Ammon's horn (tissue), 1 donor: ENCODE measurements at places on chromosomes 5 and 9.
A peak's percentile ranks its signal among the peaks of the same experiment; 100 is the strongest.

- no peak for DNase-seq
These were observed 32.1 kb downstream of the RAPGEF1 start for GRCh38 chr9:131707733-131708157.

GRCh38 chr9:130975156-130975555 is 33.8 kb upstream of the LAMC3 start:
- DNase-seq = no peak

DNA sequence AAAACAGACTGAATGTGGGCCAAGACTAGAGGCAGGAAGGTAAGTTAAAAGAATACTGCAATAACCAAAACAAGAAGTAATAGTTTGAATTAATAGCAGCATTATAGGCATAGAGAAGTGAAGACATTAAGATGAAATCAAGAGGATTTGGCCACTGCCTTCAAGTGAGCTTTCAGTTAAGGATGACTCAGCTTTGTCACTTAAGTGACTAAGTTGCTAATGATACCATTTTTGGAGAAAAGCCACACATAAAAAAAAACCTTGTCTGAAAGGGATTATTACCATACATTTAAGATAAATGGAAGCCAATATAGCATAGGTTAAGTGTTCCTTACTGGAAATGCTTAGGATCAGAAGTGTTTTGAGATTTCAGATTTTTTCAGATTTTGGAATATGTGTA is 57.0 kb downstream of the ECPAS start:
- no peak for DNase-seq

GRCh38 chr5:145246961-145247744 is 588.0 kb downstream of the PRELID2 start:
- no peak for DNase-seq

GRCh38 chr5:132971483-132972435 is 8.3 kb upstream of the AFF4 start:
- no peak for DNase-seq

DNA sequence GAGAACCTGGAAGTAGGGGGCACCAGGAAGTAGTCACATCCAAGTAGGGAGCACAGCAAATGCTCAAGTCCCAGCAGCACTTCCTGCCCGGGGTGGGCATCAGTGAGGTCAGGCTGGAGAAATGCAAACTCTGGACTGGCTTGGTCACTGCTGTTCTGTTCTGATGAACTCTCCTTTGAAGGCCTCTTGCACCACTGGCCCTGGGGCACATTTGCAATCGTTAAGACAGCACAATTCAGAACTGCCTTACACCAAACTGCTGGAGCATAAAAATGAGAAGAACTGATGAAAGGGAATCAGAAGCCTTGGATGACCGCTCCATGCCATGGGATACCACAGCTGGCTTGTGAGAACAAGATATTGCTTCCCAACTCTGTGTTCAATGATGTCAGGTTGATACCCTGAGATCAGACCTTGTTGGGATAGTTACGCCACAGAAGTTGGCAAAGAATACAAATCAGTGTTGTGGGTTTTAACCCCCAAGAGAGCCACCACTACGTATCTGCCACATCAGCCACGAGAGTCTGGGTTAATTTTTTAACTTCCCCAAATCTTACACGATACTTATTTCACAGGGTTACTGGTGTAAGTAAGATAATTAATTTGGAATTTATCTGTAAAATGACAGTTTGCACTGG is 42.3 kb upstream of the ZSWIM6 start:
- DNase-seq = no peak

GRCh38 chr9:138049085-138049778 is 171.7 kb downstream of the CACNA1B start:
- DNase-seq = no peak

DNA sequence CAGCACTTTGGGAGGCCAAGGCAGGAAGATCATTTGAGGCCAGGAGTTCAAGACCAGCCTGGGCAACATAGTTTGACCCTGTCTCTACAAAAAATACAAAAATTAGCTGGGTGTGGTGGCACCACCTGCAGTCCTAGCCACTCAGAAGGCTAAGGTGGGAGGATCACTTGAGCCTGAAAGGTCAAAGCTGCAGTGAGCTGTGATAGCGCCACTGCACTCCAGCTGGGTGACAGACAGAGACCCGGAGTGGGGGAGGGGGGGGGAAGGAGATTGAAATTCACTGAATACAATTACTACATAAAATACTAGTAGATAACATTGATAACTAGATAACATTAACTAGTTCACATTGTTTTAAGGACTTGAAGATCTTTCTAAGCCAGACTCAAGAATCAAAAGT is 345.6 kb downstream of the BNC2 start:
- no peak for DNase-seq

GRCh38 chr5:115600766-115601165 is 1.5 kb downstream of the TICAM2 start:
- DNase-seq = no peak

DNA sequence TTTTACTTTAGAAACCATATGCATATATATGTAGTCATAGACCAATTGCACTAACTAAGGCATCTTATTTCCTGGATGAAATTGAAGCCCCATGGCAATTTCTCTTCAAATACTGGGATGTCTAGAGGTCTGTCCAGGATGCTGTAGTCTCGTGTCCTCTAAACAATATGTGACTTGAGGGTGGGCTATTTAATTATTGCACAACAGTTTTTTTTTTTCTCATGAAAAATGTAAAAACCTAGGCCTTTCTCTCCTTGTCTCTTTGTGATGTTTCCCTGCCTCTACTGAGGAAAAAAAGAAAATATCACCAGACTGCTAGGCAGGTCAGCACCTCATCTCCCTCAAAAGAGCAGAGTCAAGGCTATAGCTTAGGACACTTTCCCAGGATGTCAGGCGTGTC is 34.6 kb downstream of the ZCCHC9 start:
- DNase-seq = no peak

- DNase-seq = no peak
These were observed 53.3 kb upstream of the SPATA31D4 start for GRCh38 chr9:81874931-81875330.

GRCh38 chr5:3600106-3601060 is 4.8 kb downstream of the IRX1 start:
- no peak for DNase-seq

DNA sequence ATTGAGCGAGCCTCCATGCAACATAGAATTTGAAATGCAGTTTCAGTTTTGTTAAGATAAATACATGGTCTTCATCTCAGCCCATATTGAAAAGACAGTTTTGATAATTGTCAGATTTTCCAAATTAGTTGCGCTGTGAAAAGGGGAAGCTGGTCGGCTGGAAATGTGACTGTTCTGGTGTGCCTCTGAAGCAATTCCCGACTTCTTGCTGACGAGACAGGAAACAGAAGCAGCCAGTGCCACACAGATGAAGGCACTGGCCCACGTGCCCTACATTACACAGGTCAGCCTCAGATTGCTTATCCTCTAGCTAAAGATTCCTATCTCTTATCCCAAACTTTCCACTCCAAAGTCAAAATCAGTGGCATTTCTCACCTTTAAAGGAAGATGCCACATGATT is 214.1 kb upstream of the TLE4 start:
- peak; percentile 44 for DNase-seq

GRCh38 chr9:34484678-34485077 is 26.1 kb downstream of the DNAI1 start:
- no peak for DNase-seq

DNA sequence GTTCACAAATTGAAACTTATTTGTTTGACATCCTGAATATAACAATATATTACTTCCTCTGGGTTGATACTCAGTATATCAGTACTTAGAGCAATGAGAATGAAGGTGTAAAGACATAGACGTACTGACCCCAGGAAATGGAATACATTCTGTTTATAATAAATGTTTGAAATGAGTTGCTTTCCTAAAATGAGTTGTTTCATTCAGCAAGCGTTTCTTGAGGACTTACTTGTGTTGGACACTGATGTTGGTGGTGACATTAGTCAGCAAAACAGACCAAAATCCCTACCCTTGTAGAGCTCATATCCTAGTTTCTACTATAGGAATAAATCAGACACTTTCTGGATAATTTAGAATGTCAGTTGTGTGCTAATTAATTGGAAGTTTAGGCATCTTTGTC is 184.3 kb downstream of the ZDHHC21 start:
- no peak for DNase-seq

- no peak for DNase-seq
These were observed 287.8 kb upstream of the ISL1 start for GRCh38 chr5:51095486-51095885.

DNA sequence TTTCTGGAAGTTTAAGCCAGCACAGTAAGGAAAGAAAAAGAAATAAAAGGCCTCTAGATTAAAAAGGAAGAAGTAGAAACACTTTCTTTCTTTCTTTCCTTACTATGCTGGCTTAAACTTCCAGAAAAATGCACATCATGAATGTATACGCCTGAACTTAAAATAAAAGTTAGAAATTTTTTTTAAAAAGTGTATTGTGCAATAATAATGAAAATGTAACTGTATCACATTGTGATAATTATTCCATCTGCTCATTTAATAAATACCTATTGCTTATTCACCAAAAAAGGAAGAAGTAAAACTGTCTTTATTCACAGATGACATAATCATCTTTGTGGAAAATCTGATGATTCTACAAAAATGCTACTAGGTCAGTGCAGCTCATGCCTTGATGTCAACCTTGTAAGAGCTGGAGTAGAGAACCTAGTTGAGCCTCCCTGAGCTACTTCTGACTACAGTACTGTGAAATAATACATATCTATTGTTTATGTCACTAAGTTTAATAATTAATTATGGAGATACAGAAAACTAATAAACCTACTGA is 49.4 kb downstream of the MCTP1 start:
- DNase-seq = no peak

GRCh38 chr5:125496393-125496792 is 750.0 kb upstream of the ZNF608 start:
- DNase-seq = no peak

- DNase-seq = no peak
These were observed 1072.6 kb upstream of the COX7C start for GRCh38 chr5:85545129-85545528.

GRCh38 chr9:77435688-77436087 is 212.4 kb downstream of the GNA14 start:
- peak; percentile 41 for DNase-seq

DNA sequence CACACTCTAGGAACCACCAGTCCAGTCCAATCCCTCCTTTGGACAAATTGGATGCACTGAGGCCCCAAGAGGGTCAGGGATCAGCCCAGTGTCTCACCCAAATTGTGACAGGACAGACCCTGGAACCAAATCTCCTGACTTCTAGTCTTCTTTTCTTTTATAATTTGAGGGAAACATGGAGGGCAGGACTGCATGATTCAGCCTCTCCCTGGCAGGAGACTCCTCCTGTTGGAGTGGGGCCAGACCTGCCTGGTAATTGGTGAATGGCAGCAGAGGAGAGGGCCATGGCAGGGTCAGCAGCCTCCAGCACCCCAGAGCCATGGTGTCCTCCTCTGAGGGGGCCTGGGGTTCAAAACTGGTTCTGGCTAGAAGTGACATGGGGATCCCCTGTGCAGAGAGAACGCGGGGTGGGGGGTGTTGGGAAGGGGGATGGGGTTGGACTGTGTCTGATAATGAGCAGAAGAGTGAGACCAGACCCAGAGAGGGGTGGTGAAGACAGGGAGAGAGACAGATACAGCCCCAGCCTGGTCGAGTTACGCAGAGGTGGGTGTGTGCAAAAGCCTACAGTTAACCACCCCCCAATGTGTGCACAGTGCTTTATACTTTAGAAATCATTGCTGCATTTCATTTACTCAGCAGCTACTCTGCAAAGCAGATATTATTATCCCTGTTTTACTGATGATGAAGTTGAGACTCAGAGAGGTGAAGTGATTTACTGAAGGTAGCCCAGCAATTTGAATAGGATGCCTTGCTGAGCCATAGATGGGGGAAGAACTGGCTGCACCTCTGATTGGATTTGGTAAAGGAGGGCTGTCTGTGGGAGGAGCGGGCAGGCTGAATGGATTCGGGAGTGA is 3.8 kb upstream of the SYNPO start:
- no peak for DNase-seq

DNA sequence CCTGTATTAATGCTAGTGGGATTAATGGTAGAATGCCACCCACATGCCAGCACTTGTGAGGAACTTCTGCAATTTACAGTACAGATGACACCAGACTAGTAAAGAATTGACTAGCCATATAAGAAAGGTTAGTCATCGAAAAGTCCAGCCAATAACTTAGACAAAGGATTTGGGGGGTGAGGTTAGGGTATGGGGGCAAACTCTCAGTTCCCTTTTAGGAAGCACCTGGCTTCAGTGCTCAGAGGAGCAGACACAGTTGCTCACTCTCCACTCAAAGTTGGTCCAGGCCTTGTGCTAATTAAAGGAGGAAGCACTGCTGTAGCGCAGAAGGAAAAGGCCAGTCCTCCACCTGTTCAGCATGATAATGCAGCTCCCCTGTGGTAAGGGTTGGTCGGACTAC is 25.2 kb downstream of the TGFBR1 start:
- no peak for DNase-seq

DNA sequence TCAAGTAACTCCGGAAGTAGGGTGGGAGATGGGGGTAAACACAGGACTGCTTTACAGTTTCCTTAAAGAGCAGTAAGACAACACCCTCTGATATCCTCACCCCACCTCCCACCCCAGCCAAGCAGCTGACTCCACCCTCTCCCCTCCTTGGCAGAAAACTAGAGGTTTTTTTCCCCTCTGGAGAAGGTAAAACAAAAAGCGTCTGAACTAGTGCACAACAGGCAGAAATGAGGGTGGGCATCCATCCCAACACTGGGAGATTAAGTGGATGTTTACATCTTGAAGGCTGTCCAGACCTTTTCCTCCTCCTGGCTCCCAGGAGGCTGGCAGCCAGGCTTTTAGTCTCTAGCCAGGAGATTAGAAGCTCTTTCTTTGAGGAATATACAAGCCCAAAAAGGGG is 13.9 kb upstream of the CTNNAL1 start:
- DNase-seq = no peak

DNA sequence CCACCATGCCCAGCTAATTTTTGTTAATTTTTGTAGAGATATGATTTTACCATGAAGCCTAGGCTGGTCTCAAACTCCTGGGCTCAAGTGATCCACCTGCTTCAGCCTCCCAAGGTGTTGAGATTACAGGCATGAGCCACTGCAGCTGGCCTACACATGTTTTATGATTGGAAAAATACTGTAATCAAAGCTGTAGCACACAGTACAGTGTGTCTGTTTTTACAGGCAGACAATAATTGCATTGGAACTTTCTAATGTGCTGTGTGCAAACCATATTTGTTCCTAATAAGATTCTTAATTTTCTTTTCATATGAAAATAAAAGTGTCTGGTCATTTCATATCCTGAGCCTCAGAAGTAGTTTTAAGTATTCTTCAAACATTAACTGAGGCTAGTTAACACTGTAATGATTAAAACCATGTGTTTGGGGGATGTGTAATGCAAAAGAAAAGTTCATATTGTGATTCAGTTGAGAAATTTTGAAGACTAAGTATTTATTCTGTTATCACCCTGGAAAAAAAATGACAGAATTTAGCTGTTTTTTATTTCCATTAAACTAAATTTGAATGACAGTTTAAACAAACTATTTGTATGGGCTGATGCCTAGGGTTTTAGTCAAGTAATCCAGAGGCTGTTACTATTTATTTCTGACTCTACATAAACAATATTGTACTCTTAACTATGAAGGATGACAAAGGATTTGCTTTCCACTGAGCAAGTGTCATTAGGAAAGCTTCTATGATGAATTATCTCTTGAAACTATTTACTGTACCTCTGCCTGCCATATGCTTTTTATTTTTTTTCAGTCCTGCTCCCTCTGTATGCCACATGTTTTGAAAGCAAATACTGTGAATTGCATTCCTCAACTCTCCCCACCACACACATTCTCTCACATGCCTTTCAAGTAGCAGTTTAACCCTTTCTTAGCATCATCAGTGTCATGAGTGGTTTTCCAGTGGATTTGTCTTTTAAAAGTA is 111.5 kb downstream of the MTREX start:
- no peak for DNase-seq

- no peak for DNase-seq
These were observed 49.5 kb downstream of the DAB2IP start for GRCh38 chr9:121700832-121701419.

- no peak for DNase-seq
These were observed 65.5 kb upstream of the FOXE1 start for GRCh38 chr9:97787551-97787950.
